ENCODE measurements at places on chromosomes 3 and 15. TPM values are rescaled to one million over a fixed set of nuclear protein-coding genes. Genes with fewer than 3 reads are reported as not detected.

ZNF662 gene
- total RNA-seq, result 0.74 TPM

CCDC39 gene
- total RNA-seq, result 0.27 TPM

CDAN1 gene
- 4.1 TPM for total RNA-seq

ALDH1L1 gene
- total RNA-seq, result 0.18 TPM

RLBP1 gene
- not detected for total RNA-seq

RNU5B-1 gene
- not detected for total RNA-seq

GYG1 gene
- total RNA-seq, result 53.4 TPM

SCG5 gene
- 16.7 TPM for total RNA-seq

GOLGA8R gene
- total RNA-seq, result 0.33 TPM

TMCO5A gene
- total RNA-seq, result 0.49 TPM

KBTBD13 gene
- total RNA-seq, result not detected

CASR gene
- total RNA-seq, result not detected

CCDC13 gene
- 8.6 TPM for total RNA-seq

CHDH gene
- 7.9 TPM for total RNA-seq

ADIPOQ gene
- total RNA-seq, result not detected

Measured in fibroblast of the aortic adventitia (primary cell).